Activated naive CD4-positive, alpha-beta T cell (primary cell): ENCODE measurements at places on chromosomes 11 and 22.

- no peak for DNase-seq
Observed at GRCh38 chr11:75561426-75562047, 516 bp upstream of the SERPINH1 start.

GRCh38 chr11:7484131-7484530, 1.2 kb upstream of the OLFML1 start:
- no peak for DNase-seq

GRCh38 chr22:24361976-24362646, 65.3 kb upstream of the ADORA2A start:
- no peak for DNase-seq

- no peak for DNase-seq
Observed at GRCh38 chr22:40107244-40107643, 70.5 kb upstream of the TNRC6B start.

DNA sequence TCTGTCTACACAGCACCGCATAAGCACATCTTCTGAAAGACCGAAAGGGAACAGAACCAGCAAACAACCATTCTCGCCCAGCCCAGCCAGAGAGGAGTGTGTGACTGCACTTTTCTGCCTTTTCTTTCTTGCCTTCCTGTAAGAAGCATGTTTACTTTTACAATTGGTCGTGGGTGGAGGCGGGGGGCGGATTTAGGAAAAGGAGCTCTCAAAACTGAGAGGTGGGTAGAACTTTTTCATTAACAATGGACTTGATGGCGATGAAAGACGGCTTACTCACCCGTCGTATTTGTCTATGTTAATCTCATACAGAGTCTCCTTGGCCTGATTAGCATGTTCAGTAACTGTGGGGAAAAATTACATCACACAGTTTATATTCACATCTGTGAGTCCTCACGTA, 27.2 kb downstream of the CERK start:
- no peak for DNase-seq

DNA sequence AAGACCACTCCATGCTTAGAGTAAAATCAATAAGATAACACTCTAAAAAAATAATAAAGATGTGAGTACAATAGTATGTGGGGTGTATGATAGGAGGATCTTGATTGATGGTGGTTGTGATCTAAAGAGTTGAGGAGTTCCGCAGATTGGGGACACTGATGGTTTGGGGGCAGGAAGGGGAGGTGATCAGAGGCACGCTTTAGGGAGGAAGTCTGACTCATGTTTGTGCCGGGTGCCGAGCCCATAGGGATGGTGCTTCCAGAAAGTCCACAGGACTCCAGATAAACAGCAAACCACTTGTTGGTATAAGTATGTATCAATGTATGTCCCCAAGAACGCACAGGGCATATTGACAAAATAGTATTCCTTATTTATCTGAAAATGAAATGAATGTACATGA, 27.5 kb downstream of the LINC01488 start:
- DNase-seq: no peak

DNA sequence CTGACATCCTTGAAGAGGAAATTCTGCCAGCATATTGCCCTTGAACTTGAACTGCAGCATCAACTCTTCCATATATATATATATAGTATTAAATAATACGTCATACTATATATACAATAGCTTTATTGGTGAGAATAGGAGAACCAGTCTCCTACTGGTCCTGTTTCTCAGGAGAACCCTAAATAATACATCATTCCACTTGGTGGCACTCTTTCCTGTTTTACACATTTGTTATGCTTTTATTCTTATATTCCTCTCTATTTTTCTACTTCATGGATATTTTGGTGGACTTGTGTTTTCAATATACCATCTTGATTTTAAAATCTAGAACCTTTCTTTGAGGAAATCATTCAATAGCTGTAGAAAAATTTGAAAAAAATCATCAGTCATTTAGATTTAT, 193.3 kb downstream of the TRPC6 start:
- DNase-seq: no peak

GRCh38 chr11:96865020-96865419, 475.2 kb downstream of the JRKL start:
- DNase-seq: no peak

- DNase-seq: no peak
Observed at GRCh38 chr22:19843857-19844376, 10.8 kb downstream of the GNB1L start.

DNA sequence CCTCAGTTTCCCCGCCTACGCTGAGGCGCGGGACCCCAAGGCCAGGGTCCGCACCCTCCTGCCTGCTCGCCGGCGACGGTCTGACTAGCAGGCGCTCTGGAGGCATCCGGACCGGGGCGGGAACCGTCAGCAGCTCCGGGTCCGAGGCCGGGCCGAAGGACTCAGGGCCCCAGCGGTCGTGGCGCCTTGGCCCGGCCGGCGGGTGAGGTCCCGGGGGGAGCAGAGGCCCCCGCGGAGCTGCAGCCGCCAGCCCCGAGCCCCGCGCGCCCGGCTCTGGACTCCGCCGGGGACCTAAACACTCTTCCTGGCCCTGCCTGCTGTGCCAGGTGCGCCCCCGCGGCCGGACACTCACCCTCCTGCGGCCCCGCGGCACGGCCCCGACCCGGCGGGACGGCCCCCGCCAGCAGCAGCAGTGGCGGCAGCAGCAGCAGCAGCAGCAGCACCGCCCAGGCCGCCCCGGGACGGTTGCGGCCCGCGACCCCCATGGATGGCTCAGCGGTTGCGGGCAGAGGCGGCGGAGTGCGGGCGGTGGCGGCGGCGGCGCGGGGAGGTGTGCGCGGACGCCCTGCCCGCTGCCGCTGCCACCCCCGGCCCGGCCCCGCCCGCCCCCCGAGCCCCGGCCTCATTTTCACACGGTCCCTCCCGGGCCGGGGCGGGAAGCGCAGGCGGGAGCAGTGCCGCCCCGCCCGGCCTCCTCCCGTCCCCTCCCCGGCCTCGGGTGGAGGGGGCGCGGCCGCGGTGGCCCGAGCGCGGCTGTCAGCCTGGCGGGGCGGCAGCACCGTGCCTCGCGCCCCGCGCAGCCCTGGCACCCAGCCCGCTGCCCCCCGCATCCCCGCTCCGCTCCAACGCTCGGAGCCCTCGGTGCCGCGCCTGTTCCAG, at the start of gene SCUBE2:
TSS of gene SCUBE2 (minus strand) at position 556 of the 879 bp plus-strand sequence. CDS start at position 485, 71 bp downstream.
- DNase-seq: no peak

DNA sequence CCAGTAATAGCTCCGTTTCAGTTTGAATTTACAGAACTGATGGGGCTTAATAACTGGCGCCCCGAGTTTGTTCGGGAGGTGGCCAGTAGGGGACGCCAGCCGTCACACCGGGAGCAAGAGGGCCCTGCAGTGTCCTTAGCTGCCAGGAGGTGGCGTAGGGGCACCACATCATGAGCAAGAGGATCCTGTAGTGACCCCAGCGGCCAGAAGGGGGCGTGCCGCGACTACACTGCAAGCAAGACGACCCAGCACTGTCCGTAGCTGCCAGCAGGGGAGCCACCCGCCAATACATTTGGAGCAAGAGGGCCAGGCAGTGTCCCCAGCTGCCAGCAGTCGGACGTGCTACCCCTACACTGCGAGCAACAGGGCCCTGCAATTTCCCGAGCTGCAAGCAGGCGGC, 663.7 kb upstream of the B3GAT1 start:
- DNase-seq: no peak

- DNase-seq: no peak
Observed at GRCh38 chr22:17096071-17096470, 11.3 kb downstream of the IL17RA start.

DNA sequence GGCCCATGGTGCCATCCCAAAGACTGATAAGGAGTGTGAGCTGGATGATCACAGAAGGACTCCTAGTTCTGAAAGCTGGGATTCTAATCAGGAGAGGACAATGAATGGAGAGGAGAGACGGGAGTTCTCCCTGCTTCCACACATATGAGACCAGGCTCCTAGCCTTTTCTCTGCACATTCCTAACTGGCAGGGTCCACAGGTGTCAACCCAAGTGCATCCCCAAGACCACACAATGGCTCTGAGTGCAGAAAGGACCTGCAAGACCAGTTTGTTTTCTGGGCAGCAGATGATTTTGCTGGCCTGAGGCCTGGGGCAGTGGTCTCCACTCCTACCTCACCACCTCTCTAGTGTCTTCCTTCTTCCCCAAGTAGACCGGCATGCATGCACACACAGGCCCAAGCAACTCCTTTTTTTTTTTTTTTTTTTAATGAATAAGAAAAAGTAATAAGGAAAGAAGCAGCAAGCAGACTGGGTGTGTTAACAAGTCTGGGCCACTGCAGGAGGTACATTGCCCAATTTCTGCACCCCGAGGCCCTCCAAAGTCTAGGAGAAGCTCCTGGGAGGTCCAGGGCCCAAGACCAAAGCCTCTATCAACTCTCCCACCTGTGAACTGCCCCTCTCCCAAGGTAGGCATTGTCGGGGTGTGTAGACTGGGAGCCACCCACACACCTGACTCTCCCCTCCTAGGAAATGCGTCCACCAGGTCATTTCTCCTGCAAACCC, 1.2 kb upstream of the TSKU start:
- DNase-seq: no peak

GRCh38 chr11:47917599-47918369, 62.6 kb upstream of the PTPRJ start:
- DNase-seq: no peak

- no peak for DNase-seq
Observed at GRCh38 chr22:47564651-47565434, 802.4 kb downstream of the TBC1D22A start.

GRCh38 chr11:37571246-37571645, 973.2 kb upstream of the RAG2 start:
- DNase-seq: no peak

DNA sequence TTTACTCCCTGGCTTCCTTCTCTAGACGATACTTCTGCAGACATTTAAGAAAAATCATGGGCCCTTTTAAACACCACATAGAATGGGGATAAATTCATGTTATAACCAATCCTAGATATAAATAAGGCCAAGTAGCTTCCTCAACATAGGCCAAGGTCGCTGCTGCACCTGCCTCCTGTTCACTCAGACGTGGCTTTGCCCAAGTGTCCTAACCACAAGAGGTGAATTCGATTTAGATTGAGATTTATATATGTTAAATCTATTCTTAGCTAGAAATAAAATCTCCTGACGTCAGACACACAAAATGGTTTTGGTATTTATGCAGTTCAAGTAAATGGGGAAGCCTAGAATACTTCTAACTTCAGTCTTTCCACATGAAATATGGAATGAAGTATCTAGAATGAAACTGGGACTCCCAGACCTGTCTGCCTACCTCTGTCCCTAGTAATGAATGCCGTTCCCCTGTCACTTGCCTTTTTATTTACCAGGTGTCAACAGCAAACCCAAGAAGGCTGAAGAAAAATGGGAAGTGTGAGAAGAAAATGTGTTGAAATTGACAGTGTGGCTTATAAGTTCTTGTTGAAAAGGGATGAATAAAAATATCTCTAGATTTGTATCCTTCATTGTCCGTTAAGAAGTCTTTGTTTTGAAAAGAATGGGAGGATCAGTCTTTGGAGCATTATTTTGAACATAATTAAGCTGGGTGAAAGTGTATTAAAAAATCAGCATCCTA, 131.8 kb downstream of the HIPK3 start:
- DNase-seq: no peak

GRCh38 chr11:24514219-24514594, 17.4 kb downstream of the LUZP2 start:
- DNase-seq: no peak

DNA sequence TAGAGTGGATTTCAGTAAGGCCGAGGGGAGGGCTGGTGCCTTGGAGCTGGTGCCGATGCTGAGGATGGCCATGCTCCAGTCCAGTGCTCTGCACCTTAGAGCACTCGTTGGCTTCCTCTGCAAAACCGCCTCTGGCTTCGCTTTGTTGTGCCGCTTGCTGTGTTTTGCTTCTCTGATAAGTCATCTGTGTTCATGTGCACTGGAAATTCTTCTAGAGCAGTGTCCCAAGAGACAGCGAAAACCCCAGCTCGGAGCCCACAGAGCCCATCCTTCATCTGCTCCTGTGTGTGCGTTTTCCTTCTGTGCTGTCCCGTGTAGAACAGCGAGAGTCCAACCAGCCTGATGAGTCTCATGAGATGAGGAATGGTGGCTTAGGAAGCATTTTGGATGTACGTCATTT, 12.1 kb downstream of the FAM118A start:
- no peak for DNase-seq

DNA sequence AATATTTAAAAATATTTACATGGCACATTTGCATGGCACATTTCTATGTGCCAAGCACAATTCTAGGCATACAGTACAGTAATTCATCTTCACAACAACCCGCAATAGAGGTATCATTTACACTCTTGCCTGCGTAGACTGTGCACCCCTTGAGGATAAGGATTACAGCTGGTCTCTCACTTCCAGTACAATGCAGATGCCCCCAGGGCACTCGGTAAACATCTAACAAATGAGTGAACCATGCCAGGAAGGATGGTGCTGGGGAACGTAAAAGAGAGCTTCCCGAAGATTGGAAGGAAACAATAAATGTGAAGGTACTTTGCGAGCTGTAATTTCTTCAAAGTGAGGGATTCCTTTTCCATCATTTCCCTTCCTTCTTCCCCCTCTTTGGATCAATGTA, 1.3 kb downstream of the PRPF19 start:
- no peak for DNase-seq

- DNase-seq: no peak
Observed at GRCh38 chr11:13965337-13965736, 2.8 kb downstream of the SPON1 start.

- no peak for DNase-seq
Observed at GRCh38 chr11:59769828-59770227, 14.7 kb downstream of the STX3 start.

- no peak for DNase-seq
Observed at GRCh38 chr11:44580701-44581100, 15.2 kb downstream of the CD82 start.

DNA sequence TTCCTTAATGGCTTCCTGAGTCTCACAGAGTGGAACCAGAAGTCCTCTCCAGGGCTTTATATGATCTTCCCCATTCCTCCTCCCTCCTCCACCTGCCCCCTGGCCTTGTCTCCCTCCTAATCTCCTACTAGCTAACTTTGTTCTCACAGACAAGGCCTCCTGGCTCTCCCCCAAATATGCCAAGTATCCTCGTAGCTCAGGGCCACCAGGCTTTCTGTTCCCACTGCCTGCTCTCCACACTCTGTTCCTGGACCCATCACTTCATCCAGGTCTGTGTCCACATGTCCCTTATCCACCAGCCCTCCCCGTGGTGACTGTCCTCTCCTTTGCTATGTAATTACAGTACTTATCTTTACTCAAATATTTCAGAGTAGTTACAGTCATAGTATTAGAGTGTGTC, 23.2 kb upstream of the LMO1 start:
- no peak for DNase-seq

- no peak for DNase-seq
Observed at GRCh38 chr11:22165759-22166513, 26.9 kb upstream of the ANO5 start.

DNA sequence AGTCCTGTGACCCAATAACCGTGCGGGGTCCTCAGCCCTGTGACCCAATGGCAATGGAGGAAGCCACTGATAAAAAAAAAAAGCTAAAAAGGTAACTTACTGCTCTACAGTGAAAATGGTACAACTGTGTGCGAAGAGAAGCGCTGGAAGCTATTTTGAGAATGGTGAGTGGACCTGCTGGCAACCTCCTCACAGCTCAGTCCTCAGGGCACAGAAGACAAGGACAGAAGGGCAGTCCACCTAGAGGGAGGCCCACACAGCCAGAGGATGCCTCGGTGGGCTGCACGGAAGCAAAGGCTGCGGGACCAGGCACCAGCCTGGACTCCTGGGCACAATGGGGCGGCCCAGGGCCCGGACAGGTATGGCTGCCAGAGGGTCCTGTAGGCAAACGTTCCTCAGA, 35.6 kb downstream of the BRD1 start:
- no peak for DNase-seq
